A549 treated with Mapracorat at 1 μM for 4 hours (cell line): ENCODE measurements at places on chromosomes 1 and 21. TPM values are rescaled to one million over a fixed set of nuclear protein-coding genes. Genes with fewer than 3 reads are reported as not detected.

The TLCD4 gene
- 5.1 to 12.4 TPM (median 10.1 TPM) in 5 replicates for total RNA-seq

The SYT2 gene
- 0.23 to 0.38 TPM (median 0.31 TPM) in 5 replicates for total RNA-seq

The PALMD gene
- 0.22 to 0.52 TPM (median 0.37 TPM) in 5 replicates for total RNA-seq

The IL6R gene
- total RNA-seq = 22.0 to 30.9 TPM (median 27.2 TPM) in 5 replicates

The POLR3C gene
- 35.4 to 41.4 TPM (median 38.1 TPM) in 5 replicates for total RNA-seq

The GBP6 gene
- not detected in 5 replicates for total RNA-seq

The LORICRIN gene
- not detected in 5 replicates for total RNA-seq

The ARMH1 gene
- total RNA-seq = 0.38 to 1.2 TPM (median 0.98 TPM) in 5 replicates

The ANXA9 gene
- 0.51 to 1.2 TPM (median 0.92 TPM) in 5 replicates for total RNA-seq

The PLPPR4 gene
- not detected in 5 replicates for total RNA-seq

The GNPAT gene
- total RNA-seq = 34.4 to 39.4 TPM (median 36.1 TPM) in 5 replicates

The DPT gene
- not detected in 5 replicates for total RNA-seq

The SLC2A1 gene
- total RNA-seq = 96.1 to 110 TPM (median 100 TPM) in 5 replicates

The CD1B gene
- total RNA-seq = not detected in 5 replicates
